Umbilical cord (tissue), 2 donors: ENCODE measurements at places on chromosomes 3 and 15. TPM values are rescaled to one million over a fixed set of nuclear protein-coding genes. Genes with fewer than 3 reads are reported as not detected.

GRCh38 chr3:284322-284721 is 87.8 kb downstream of the CHL1 start:
- no peak for DNase-seq

DNA sequence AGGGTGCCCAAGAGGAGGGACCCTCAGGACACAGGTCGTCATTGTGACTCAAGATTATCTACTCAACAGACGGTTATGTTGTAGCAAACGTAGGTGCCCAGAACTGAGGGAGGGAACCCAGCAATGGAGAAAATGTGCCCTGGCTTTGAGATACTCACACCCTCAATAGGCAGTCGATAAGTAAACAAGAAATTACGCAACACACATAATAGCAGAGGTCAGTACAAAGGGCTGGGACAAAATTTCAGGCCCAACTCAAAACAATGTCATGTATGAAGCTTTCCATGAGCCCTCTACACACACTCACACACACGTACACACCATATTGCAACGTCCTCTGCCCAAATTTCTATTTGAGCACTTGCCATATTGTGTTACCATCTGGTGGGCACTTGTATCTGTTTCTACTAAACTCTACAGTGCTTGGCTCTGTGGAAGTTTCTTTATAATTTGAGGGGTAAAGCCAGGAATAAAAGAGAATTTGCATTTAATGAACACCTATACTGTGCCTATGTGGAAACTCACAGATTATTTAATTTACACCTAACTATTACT is 114.6 kb upstream of the TRIM42 start:
- DNase-seq: no peak

DNA sequence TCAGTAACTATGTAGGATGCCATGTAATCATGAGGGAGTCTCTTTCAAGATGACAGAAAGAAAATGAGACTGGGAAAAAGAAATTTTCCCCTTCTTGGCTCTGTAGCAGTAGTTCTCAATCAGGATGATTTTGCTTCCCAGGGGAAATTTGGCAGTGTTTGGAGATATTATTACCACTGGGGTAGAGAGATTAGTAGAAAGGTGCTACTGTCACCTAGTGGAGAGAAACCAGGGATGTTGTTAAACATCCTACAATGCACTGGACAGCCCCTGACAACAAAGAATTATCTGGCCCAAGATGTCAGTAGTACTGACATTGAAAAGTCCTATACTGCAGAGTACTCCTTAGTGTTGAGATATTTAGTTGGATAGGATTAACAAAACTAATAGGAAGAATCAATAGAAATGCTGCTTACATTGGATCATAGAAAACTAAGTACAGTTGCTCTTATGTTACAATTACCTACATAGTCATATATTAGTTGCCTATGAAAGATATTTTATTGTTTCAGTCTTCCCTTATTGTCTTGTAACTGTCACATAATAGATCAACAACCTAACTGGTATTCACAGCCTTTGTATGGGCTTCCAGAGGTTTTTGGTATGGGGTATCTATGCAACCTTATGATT is 433.3 kb downstream of the RAP2B start:
- DNase-seq: peak; percentile 27

DNA sequence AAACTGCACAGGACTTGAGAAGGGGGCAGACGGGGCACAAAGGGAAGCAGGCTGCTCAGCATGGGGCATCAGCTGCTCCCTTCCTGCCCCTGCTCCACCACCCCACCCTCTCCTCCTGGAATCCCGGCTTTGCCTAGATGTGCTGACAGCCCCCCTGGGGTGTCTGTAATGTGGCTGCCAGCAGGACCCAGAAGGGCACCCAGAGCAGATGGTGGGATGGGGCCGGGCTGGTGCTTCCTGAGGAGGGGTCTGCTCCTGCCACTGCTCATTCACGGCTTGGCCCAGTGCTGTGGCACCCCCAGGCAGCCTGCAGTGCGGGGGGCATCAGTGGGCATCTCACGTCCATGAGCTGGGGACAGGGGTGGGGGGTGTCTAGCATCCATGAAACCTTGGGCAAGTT is 10.2 kb downstream of the H1-8 start:
- no peak for DNase-seq

Gene GOLGA8J
- 2.6 TPM for total RNA-seq

Gene ALS2CL
- 8.7 TPM for total RNA-seq

Gene TNFAIP8L3
- total RNA-seq: 6.3 TPM

DNA sequence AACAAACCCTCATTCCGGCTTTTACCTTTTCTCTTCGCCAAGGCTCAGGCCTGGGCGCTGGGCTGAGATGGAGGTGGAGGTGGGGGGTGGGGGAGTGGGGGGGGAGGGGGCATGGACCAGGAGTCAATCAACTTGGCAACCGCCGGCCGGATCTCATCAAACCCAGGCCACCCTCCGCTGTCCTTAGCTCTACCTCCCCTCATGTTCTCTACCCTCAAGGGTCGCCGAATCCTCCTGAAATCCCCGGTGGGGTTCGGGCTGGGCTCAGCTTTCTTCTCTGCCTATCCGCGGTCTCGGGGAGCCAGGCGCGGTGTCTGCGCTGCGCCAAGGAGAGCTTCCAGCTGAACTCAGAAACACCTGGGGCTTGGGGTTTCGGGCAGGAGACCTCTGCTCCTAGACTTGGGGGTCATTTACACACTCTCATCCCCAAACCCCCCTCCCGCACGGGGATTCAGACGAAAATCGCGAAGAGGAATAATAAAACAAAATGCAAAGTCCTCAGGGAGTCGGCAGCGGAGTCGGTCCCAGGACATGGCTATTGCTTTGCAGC is 2.5 kb downstream of the ONECUT1 start:
- no peak for DNase-seq

Gene SKOR1
- total RNA-seq: 0.96 TPM

DNA sequence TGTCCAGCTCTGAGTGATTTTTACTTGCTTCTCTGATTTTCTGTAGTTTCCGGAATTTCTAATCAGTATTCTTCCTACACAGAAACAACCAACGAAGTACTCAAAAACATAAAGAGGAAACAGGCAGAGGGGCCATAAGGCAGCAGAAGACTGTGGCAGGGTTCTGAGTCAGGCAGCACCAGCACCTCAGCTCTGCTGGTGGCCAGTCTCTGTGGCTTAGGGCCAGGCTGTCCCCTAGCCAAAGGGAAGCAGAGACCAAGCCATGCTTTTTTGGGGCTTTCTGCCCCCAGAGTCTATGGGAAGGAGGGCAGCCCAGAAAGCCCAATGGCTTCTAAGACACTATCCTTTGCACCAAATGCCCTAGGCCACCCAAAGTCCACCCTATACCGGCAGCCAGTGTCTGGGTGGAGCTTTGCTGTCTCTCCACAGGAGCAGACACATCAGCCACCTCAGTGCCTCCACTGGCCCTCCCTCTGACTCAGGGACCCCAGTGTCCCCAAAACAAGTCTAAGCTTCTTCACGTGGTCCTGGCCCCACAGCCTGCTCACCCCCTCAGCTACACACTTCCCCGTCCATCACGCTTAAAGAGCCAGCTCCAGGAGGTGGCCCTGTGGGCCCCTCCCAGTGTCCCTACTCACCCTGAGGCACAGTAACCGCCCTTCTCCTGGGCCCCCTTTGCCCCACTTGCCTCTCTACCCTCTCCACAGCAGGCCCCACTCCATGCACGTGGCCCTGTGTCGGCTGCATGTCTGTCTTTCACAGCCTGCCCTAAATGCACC is 46.2 kb downstream of the CCDC12 start:
- DNase-seq: no peak

- DNase-seq: no peak
Measured at GRCh38 chr3:138944929-138945708, 1.8 kb downstream of the FOXL2 start.

Gene CPNE9
- not detected for total RNA-seq

DNA sequence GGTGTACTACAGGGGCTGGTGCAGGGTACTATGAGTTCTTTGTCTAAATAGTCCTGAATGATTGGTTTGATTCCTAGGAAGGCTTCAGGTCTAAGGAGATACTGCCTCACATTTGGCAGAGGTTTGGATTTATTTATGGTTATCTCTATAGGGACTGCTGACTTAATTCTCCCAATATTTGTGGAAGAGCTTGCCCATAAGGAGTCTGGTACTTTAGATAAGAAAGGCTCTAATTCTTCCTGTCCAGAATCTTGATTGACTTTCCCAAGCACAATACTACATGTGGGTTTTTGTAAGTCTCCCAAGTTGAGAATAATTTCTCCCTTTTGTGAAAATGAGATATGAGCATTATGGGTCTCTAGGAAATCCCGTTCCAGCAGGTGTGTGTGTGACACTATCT is 36.7 kb upstream of the AP4E1 start:
- DNase-seq: no peak

DNA sequence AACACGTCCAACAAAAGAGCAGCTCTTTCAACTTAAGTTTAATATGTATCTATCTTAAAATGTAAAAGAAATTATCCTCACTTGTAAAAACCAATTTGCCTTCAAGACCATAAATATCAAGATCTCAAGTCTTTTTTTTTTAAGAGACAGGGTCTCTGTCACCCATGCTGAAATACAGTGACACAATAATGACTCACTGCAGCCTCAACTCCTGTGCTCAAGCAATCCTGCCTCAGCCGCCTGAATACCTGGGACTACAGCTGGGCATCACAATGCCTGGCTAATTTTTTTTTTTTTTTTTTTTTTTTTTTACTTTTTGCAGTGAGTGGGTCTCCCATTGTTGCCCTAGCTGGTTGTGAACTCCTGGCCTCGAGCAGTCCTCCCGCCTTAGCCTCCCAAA is 26.0 kb downstream of the ACAP2 start:
- DNase-seq: no peak

- DNase-seq: no peak
Measured at GRCh38 chr3:100216713-100217112, 44.1 kb upstream of the TBC1D23 start.

GRCh38 chr15:75104804-75105557 is 81.6 kb downstream of the PPCDC start:
- DNase-seq: peak; percentile 81

DNA sequence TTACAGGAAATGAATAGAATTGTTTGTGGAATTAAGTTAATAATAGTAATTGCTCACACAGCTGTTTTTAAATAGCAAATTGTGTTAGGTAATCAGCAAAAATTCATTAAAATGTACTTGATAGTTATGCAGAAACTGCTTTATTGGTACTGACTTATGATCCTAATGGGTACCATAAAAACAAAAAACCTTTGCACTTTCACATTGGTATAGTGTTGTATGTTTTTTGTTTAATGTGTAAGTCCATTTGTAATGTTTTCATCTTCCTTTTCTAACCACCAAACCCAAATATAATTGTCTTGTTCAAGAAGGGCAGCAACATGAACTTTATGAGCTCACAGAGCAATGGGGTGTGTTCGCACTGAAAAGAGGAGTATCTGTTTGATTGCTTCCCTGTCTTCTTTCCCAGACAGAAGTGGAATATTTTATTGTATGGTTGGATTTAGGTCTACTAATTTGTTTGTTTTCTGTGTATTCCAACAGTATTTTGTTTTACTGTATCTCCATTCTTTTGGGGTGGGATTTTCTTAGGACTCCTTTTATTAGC is 135.8 kb downstream of the TCF12 start:
- no peak for DNase-seq

Gene RBPMS2
- total RNA-seq: 7.0 TPM

- peak; percentile 6 for DNase-seq
Measured at GRCh38 chr3:4097801-4098200, 205.4 kb upstream of the SETMAR start.

DNA sequence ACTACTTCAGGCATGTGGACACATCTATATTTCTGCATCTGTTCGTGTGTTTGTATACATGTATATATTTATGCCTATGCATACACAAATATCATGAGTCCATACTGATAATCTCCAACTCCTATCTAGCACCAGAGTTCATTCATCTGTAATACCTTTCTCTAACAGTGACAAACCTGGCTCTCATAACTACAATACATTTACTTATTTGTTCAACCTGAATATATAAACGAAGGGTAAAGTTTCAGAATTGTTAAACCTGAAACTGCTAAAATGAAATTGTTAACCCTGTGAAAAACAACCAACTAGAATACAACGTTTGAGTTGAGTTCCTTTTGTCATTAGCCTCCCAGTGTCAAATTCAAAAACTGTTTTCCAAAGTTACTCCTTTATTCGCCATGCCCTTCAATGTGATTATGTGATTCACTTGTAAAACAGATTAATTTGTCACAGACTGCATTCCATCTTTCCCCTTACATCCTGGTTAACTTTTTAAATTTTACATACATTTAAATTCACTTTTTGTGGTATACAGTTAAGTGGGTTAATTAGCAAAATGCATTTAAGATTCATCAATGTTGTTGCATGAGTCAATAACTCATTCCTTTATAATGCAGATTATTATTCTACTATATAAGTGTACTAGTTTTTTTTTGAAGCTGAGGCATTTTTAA is 58.5 kb downstream of the PIK3R4 start:
- DNase-seq: no peak

GRCh38 chr3:191438150-191438814 is 22.7 kb upstream of the PYDC2 start:
- no peak for DNase-seq

DNA sequence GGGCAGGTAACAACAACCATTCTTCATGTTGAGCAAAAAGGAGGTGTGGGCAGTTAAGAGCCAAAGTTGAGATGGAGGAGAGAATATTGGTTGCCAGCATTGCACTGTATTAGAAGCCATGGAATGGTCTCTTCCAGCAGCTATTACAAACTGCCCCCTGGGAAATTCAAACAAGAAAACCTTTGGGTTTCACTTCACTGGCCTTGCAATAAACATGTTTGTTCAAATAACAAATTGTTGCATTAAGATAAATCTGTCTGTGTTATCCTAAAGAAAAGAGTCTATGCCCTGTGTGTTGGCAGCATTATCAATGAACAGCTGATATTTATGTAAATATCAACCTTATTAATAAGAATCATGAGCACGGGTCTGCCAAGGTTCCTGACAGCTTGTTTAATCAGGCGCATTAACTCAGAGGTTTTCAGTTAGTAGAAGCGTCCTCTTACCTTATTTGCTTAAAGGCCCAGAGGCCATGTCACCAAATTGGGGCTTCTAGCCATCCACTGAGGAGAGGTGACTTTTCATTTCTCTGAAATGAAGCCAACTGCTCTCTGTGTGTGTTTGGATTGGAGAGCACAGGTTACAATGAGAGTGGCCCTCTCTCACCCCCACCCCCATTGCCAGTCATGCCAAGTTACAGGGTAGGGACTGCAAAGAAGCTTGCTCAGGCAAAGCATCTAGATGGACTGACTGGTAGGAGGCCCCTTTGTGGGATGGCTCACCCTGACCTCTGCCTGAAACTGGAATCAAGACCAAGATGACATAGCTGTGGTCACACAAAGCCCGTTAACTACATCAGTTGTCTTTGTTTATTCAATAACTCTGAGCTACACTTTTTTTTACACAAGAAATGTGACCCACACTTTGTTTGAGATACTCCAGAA is 10.5 kb downstream of the FILIP1L start:
- DNase-seq: no peak

- no peak for DNase-seq
Measured at GRCh38 chr15:35427091-35427490, 118.9 kb downstream of the DPH6 start.

Gene RAB6B
- total RNA-seq: 2.6 TPM

DNA sequence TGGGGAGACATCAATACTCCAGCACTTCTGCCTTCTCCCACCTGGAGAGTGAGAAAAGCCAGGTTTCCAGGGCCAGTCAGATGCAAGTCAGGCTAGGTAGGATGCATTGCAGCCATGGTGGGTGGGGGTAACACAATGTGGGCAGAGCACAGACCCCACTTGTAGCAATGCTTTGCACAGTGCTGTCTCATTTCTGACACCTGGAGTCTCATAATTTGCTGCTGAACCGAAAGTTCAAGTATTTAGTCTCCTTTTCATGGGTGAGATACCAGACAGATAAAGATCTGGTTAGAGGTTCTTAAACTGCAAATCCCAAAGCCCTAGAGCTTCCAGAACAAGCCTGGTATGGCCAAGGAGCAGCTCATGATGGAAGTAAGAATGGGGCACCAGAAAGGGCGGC is 880.3 kb upstream of the CFAP20DC start:
- no peak for DNase-seq

Gene KCNH8
- total RNA-seq: 1.2 TPM
